ENCODE measurements at places on chromosomes 11 and 22.

GRCh38 chr11:35927682-35928081 lies 16.2 kb upstream of the LDLRAD3 start:
- no peak overlapping the region for H3K27ac ChIP-seq
- no peak overlapping the region for H3K4me3 ChIP-seq
- peak; percentile 87 for DNase-seq

- no peaks in the 10 kb centered on the region for H3K27me3 ChIP-seq
- no peaks in the 10 kb centered on the region for H3K36me3 ChIP-seq
- H3K4me3 ChIP-seq: no peak overlapping the region
- no peak overlapping the region for H3K27ac ChIP-seq
- no peak for DNase-seq
- H3K4me1 ChIP-seq: no peaks in the 10 kb centered on the region
Observed at GRCh38 chr22:44956840-44957767, 52.7 kb downstream of the PHF21B start.

DNA sequence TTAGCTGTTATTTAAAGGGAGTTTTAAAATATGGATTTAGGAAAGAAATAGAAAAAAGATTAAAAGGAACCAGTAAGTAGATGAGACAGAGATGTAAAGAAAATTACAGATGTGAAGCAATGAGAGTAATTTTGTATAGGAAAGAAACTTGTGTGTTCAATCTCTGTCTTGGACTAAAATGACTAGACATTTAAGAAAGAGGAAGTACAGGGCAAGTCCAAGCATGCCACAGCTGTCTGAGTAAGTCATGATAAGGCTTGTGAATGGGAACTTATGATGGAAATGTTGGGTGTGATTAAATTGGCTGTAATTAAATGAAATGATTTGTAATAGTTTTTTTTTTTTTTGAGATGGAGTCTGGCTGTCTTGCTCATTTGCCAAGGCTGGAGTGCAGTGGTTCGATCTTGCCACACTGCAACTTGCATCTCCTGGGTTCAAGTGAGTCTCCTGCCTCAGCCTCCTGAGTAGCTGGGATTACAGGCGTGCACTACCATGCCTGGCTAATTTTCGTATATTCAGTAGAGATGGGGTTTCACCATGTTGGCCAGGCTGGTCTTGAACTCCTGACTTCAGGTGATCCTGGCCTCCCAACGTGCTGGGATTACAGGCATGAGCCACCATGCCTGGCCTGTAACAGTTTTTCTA lies 5.9 kb upstream of the ACY3 start:
- H3K27me3 ChIP-seq: no peaks in the 10 kb centered on the region
- no peak overlapping the region for H3K27ac ChIP-seq
- DNase-seq: no peak
- no peak overlapping the region for H3K4me3 ChIP-seq
- H3K36me3 ChIP-seq: no peaks in the 10 kb centered on the region

DNA sequence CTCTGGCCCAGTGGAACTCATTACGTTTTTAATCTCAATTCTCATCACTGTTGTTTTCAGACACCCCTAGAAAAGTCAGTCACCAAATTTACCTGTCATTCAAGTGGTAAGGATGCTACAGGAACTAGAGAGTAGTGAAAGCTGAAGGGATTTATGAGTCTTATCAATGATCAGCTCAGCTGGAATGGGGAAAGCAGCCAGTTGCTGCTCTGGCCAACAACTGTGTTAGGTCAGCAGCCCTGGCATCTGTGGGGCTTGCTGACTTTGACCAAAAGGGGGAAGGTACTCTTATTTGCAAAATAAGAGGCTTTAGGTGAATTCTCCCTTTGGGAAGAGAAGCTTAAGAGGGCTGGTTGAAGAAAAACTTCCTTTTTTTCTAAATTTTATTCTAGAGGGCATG lies 76.2 kb upstream of the HORMAD2 start:
- H3K27me3 ChIP-seq: no peaks in the 10 kb centered on the region
- no peak for DNase-seq
- peaks cover 64% of the 10 kb centered on the region for H3K36me3 ChIP-seq
- no peak overlapping the region for H3K27ac ChIP-seq

DNA sequence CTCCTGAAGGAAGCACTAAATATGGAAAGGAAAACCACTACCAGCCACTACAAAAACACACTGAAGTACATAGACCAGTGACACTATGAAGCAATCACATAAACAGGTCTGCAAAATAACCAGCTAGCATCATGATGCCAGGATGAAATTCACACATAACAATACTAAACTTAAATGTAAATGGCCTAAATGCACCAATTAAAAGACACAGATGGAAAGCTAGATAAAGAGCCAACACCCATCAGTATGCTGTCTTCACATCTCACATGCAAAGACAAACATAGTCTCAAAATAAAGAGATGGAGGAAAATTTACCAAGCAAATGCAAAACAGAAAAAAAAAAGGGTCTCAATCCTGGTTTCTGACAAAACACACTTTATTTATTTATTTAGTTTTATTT lies 171.7 kb downstream of the TTC28 start:
- no peaks in the 10 kb centered on the region for H3K36me3 ChIP-seq
- no peaks in the 10 kb centered on the region for H3K27me3 ChIP-seq
- no peak for DNase-seq
- no peaks in the 10 kb centered on the region for H3K4me1 ChIP-seq

Data from sigmoid colon (tissue), 7 donors.